Activated CD8-positive, alpha-beta memory T cell treated with anti-CD3 and anti-CD28 coated beads, Interleukin-2, amount 50 U/mL, for 48 hours (primary cell): ENCODE measurements at places on chromosomes 12 and 14.

- no peak for DNase-seq
Measured at GRCh38 chr12:82963956-82964355, 277.2 kb downstream of the TMTC2 start.

DNA sequence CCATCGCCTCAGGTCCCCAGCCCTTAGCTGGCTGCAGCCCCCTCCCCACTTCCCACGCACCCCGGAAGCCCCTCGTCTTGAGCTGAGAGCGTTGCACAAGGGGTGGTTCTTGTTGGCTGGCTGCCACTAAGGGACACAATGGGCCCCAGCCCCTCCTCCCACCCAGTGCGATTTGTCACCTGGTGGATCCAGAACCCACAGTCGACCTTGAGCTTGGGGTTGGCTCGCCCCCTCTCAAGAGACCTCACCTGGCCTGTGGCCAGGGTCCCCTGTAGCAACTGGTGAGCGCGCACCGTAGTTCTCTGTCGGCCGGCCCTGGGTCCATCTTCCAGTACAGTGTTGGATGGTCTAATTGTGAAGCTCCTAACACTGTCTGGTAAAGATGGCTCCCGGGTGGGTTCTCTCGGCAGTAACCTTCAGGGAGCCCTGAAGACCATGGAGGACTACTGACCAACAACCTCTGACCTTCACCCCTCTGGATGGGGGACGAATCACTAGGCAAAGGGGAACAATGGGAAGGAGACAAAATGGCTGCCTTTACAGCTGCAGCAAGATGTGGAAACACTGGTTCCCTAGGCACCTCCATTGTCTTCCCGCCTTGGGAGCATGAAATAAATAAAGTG, 6.6 kb downstream of the PHB2 start:
- DNase-seq: no peak

- DNase-seq: no peak
Measured at GRCh38 chr12:52042706-52043385, 8.4 kb upstream of the NR4A1 start.

GRCh38 chr12:47078086-47078395, 1.4 kb upstream of the PCED1B start:
- no peak for DNase-seq
